ENCODE measurements at places on chromosomes 3 and 15.

GRCh38 chr3:28326458-28326926 is 22.0 kb upstream of the ZCWPW2 start:
- peak; percentile 90 for DNase-seq

GRCh38 chr15:91895051-91895450 is 41.5 kb downstream of the SLCO3A1 start:
- no peak for DNase-seq

- no peak for DNase-seq
Measured at GRCh38 chr3:104523136-104523535, 843.6 kb upstream of the ALCAM start.

GRCh38 chr3:149872589-149872988 is 59.6 kb downstream of the RNF13 start:
- DNase-seq, result no peak

DNA sequence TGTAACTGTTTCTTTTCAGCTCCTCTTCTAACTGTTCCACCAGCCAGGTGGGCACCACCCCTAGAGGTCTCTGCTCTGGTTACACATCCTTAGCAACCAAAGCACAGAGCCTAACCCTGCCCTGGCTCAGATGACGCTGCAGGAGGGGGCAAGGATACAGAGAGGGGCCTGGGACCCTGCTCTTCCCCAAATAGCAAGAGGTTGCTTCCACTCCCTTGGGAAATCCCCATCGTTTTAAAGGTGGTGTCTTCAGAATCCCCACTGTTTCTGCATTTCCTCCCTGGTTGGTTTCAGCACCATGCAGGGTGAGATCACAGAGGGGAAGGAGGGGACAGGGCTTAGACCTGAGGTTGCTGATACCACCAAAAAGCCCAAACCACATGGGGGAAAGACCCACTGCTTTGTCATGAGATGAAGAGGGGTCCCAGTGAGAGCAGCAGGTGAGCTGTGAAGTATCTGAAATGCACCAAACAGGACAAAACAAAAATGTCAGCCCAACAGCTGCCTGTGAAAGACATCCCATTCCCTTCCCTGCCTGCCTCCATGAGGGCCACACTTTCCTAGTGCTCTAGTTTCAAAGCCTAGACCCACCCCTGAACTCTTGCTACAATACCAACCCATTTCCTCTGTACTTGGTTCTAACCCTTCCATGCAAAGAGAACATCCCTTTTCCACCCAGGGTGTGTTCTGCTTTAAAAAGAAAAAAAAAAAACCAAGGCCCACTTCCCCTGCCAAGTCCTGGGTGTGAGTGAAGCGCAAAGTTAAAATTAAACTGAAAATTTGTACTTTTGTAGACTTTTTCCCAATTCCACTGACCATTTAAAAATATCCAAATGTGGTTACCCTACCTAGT is 29.0 kb downstream of the ANP32A start:
- DNase-seq, result peak; percentile 68

DNA sequence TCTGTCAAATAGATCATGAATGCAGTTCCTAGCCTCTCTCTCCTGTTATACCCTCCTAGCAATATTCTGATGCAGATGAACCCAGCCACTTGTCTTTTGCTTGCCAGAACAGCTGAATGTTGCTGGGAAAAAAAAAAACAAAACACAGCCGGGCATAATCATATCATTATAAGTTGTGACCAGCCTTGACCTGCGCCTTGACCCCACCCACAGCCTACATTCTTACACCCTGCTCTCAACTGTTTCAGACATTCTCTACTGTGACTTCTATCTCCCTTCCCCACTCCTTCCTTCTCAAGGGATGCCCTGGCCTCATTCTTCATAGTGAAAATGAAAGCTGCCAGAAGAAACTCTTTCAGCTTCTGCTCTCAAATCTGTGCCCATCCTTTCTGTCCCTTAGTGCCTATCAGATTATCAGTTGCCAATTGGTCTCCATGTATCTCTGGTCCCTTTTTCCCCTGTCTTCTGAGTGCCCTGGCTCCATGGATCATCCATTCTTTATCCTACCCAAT is 389.1 kb upstream of the TPRG1 start:
- no peak for DNase-seq

GRCh38 chr3:98699132-98699531 is 64.0 kb upstream of the ST3GAL6 start:
- no peak for DNase-seq

- no peak for DNase-seq
Measured at GRCh38 chr3:37053753-37054152, 60.4 kb downstream of the MLH1 start.

GRCh38 chr3:108713816-108714215 is 43.4 kb downstream of the RETNLB start:
- no peak for DNase-seq

DNA sequence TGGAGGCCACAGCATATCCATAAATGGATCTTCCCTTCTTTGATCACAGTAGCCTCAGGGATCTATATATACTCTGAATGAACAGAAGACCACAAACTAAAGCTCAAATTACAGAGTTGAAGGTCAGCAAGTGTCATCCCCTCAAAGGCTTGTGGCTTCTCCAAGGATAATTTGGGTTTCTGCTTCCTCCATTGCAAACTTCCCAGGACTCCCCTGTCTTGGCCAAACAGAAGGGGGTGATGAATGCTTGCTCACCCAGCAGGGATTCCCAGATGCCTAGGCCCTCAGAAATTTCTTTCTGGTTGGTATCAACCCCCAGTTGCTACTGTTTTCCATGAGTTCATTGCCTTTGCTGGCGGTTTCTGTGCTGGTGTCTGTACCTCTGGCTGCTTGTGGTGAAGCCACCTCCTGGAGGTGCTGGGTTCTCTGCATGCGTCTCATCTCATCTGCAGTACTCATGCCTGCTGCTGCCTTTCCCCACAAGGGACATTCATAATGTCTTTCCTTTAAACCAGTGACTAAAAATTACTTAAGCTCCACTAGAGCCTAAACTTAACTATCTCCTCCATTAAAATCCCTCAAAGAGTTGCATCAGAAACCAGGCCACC is 17.7 kb downstream of the ENTPD3 start:
- no peak for DNase-seq

DNA sequence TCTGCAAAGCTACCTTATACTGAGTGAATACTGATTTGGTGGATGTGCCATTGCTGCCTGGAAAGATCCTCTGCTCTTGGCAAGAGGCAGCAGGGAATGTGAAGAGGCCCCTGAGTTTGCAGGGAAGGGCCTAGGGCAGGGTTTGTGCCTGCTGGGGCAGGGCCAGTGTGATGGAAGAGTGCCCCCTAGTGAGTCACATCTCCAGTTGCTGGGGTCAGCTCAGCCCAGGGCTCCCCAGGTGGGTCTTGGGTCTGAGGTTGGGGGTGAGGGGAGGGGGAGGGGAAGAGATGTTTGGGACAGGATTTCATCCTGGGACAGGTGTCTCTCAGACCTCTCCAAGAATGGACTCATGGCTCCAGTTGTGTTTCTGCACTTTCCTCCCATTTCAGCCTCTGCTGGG is 4.1 kb upstream of the AMOTL2 start:
- peak; percentile 32 for DNase-seq

- no peak for DNase-seq
Measured at GRCh38 chr15:81511138-81511537, 137.1 kb upstream of the TMC3 start.

GRCh38 chr3:127172211-127172610 is 20.7 kb upstream of the PRR23E start:
- DNase-seq, result no peak

GRCh38 chr15:77867266-77868047 is 210.1 kb downstream of the TBC1D2B start:
- DNase-seq, result no peak

DNA sequence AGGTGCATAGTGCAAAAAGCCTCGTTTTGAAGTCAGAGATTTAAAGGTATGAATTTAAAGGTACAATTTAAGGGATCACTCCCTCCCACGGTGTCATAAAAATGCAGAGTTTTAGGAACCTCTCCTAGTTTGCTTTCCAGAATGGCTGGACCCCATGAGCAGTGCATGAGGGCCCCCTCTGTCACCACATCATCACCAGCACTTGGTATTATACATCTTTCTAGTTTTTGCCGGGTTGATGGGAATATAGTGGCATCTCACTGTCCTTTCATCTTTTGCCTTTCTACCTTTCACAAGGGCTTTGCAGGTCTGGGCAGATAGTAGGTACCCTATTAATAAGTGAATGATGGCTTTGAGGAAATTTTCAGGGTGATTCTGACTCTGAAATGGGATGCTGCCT is 103.6 kb upstream of the AGBL1 start:
- no peak for DNase-seq

- peak; percentile 36 for DNase-seq
Measured at GRCh38 chr15:55526559-55527036, 18.6 kb upstream of the DNAAF4 start.

GRCh38 chr3:87710511-87710910 is 348.3 kb downstream of the CGGBP1 start:
- no peak for DNase-seq

DNA sequence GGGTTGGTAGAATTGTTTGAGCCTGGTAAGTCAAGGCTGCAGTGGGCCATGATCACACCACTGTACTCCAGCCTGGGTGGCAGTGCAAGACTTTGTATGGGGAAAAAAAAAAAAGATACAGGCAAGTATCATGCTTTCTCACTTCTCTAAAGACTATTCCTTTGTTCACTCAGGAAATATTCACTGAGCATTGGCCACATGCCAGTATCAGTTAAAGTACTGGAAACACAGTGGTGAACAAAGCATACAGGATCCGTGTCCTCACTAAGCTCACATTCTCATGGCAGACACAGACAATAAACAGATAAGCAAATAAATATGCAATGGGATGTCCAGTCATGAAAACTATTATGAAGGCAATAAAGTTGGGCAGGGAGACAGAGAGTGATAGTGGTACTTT is 5.1 kb upstream of the MTHFS start:
- DNase-seq, result no peak

DNA sequence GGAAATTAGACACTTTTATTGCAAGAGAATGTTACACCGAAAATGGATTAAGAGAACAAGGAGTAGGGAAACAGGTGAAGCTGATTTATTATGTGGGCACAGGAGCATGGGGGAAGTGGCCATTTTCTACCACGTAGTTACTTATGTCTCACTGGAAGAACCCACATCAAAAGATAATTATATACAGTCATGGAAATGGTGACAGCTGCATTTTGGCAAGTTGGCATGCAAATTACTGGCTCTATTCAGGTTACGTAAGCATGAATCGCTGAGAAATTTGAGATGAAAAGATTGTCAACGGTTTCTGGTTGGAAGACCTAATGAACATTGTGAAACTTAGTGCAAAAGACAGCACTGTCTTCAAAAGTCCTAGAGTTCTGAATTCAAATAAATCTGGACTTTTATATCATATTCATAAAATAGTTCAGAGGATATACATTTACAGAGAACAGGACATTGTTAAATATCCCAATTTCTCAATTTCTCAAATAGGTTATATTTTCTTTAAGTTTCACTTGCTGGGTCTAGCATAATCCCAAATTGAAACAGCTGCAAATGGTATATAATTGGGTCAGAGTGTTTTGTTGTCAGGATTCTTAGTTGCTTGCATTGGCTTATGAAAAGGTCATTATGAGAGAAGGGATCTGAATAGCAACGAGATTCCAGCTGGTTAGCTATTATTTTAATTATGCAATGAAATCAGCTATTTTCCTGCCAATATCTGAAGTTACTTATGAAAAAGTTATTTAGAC is 567.8 kb downstream of the ZPLD1 start:
- DNase-seq, result no peak

- DNase-seq, result peak; percentile 76
Measured at GRCh38 chr15:38612159-38612863, 47.7 kb upstream of the RASGRP1 start.

DNA sequence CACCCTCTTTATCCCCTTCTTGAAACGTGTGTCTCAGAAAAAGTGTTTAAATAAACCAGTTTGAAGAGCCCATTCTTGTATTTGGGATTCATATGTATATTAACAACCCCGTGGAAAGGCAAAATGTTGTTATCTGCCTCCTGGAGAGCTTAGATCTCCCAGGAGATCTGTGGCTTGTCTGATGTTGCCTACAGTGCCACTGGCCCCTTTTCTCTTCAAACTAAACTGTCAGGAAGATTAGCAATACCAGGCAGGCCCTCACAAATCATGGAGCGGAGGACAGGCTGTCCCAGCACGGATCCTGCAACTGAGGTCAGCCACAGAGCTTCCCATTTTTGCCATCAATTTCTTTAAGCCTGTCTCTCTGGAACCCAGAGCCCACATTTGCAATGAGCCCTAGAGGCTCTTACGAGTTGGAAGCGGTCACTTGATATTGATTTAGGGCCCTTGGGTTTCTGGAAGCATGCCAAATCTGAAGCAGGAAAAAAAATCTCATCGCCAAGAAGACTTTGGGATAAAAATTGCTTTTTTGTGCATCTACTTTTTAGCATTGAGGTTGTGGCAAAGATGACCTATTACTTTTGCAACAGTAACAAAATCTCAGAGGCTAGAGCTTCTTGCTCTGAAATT is 234.1 kb downstream of the OPA1 start:
- DNase-seq, result no peak

GRCh38 chr3:126903521-126903920 is 79.4 kb upstream of the PLXNA1 start:
- no peak for DNase-seq

DNA sequence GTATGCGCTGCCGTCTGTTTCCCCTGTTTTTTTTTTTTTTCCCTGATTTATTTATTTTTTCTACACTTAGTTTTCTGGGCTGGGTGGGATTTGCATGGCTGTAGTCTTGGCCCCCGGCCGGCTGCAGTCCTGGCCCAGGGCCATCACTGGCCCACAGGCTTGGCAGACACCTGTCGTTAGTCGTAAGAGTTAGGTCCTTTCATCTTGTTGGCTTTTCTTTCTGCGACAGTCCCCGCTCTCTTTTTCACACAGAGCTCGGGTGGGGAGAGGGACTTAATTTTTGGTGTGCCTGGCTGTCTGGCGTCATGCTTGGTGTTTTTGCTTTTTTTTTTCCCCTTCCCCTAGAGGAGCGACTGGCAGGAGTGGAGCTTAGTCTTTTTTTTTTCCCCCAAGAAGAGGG is 183.4 kb downstream of the KLF13 start:
- DNase-seq, result no peak

- no peak for DNase-seq
Measured at GRCh38 chr15:74174219-74174957, 878 bp downstream of the ISLR start.

GRCh38 chr3:139677388-139678155 is at the start of gene NMNAT3:
TSS of gene NMNAT3 (minus strand) at chr3:139677972. CDS start at chr3:139627724, 50,248 bp downstream.
- peak; percentile 68 for DNase-seq

- DNase-seq, result no peak
Measured at GRCh38 chr3:9837701-9838582, 5.9 kb downstream of the RPUSD3 start.

All from activated CD4-positive, alpha-beta T cell treated with anti-CD3 and anti-CD28 coated beads, Interleukin-2, Interleukin-4, amounts not matched to agents 100 ng/mL and 50 ng/mL, durations not matched to agents 16 hours and 8 hours (primary cell).